Dorsolateral prefrontal cortex (tissue), 122 donors: ENCODE measurements at places on chromosomes 11 and 22.

DNA sequence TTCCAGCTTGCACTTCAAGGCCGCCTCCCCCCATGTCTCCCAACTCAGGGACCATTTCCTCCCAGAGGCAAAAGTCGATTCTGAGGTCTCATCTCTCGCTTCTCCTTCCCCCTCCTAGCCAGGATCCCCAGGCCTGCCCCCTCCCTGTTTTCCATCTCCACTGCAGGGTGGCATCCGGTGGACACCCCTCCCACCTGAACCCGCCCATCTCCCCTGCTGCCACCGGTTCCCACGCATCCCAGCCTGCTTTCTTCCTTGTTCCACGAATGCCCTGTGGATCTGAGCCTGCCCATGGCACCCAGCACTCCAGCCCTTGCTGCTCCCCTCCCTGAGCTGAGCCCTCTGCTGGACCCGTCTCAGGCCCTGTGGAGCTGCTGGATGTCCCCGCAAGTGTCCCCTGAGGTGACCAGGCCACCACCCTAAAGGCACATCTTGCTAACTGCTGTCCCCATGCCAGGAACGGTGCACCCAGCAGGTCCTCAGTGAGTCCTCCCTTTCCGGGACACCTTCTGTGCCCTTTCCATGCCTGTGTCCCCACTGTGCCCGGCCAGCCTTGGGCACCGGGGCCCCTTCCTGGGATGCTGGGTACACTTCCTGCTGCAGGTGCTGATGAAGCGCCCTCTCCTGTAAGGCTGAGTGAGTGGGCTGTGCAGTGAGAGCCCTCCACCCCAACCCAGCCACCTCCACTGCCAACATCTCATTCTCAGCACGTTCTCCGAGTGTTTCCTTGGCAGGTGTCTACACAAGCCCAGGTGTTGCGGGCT, 936 bp downstream of the IL17REL start:
- DNase-seq: no peak

DNA sequence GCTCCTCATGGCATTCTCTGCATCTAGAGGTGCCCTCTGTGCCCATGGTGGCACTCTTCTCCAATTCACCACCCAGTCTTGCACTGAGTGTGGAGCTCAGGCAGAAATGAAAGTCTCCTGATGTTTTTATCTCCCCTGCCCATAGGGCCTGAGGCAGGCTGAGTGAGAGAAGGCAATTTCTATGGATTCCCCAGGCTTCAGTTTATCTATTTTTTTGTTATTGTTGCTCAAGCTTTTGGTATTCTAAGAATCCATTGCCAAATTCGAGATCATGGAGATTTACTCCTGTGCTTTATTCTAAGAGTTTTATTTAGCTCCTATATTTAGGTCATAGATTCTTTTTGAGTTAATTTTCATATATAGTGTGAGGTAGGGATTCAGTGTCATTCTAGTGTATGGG, 40.7 kb downstream of the TSPAN18 start:
- no peak for DNase-seq

DNA sequence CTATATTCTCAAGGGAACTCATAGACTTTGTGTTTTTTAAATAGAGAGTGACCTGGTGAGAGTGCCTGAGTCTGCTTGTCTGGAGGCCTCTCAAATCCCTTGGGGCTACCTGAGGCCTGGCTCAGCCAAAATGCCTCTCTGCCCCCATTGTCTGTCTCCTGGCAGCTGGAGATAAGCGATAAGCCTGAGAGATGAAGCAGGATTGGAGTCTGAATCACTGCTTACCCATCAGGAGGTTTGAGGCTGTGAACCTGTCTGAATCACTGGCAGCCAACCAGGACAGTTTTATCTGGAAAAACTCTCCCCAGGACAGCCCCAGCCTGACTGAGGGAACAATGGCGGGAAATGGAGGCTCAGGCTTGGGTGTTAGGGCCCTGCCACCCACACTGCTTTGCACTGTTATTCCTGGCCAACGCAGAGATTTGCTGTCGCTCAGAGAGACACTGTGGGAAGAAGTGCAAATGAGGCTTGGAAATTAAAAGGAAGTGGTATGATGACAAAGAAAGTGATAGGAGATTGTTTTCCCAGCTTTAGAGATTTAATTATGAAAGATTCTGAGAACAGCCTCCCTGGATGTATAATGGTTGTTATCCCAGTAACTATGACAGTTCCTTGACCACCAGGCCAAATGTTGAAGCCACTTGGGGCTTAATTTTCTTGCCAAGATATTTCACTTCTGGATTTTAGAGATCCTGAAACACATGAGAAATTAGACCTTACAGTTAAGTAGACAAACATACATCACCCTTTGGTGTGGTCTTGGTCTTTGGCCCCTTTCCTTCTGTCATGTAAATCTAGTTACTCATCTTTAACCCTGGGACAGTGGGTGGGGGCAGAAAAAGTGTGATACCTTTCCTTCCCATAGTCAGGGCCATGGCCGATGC, 102.1 kb downstream of the RASSF10 start:
- DNase-seq: peak; percentile 33

DNA sequence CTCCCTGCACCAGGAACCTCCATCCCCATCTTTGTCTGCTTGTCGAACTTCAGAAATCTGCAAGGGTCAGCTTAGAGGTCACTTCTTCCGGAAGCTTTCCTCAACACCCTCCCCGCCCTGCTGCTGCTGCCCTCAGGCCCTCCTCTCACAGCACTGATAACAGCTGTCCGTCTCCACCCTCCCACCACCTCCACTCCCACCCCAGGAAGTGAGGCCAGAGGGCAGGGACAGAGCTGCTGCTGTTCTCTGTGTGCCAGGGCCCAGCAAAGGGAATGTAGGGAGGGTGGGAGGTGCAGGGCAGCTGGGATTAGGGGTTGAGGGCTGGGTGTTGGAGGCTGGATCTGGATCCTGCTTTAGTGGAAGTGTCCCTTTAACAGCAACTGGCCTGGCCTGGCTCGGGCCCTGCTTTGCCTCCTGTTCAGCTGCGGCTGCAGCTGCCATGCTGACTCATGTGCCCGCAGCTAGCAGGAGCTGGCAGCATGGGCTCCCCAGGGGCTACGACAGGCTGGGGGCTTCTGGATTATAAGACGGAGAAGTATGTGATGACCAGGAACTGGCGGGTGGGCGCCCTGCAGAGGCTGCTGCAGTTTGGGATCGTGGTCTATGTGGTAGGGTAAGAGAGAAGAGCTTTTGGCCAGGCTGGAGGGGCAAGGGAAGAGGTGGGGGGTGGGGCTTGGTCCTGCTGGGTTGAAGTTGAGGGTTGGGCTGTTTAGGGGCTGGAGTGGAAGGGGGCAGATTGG, at the start of gene P2RX6:
Gene P2RX6 (plus strand): TSS at position 440 of the 740 bp plus-strand sequence. CDS start 10 bp downstream, at position 450.
- DNase-seq: no peak

- no peak for DNase-seq
Observed at GRCh38 chr22:28736301-28737155, 5.1 kb downstream of the CHEK2 start.

GRCh38 chr11:128405714-128406662, 181.4 kb downstream of the ETS1 start:
- no peak for DNase-seq

- no peak for DNase-seq
Observed at GRCh38 chr11:76131142-76131541, 75.2 kb downstream of the WNT11 start.

GRCh38 chr11:80856066-80856465, 1415.2 kb upstream of the TENM4 start:
- DNase-seq: no peak

DNA sequence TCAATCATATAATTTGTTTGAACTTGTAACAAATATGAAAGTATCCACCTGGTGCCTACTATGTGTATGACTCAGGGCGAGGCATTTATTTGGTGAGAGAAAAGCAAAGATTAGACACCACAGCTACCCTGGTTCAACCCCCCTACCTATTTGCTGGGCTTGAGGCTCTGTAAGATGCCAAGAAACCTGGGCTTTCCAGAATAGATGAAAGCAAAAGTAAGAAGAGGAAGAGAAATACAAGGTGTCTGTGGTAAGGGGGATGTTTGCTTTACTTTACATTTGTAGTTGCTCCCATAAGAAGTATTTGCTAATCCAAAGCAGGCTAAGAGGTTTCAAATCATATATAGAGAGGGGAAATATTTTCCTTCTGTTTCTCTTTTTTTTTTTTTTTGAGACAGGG, 61.7 kb downstream of the DDI1 start:
- DNase-seq: no peak

DNA sequence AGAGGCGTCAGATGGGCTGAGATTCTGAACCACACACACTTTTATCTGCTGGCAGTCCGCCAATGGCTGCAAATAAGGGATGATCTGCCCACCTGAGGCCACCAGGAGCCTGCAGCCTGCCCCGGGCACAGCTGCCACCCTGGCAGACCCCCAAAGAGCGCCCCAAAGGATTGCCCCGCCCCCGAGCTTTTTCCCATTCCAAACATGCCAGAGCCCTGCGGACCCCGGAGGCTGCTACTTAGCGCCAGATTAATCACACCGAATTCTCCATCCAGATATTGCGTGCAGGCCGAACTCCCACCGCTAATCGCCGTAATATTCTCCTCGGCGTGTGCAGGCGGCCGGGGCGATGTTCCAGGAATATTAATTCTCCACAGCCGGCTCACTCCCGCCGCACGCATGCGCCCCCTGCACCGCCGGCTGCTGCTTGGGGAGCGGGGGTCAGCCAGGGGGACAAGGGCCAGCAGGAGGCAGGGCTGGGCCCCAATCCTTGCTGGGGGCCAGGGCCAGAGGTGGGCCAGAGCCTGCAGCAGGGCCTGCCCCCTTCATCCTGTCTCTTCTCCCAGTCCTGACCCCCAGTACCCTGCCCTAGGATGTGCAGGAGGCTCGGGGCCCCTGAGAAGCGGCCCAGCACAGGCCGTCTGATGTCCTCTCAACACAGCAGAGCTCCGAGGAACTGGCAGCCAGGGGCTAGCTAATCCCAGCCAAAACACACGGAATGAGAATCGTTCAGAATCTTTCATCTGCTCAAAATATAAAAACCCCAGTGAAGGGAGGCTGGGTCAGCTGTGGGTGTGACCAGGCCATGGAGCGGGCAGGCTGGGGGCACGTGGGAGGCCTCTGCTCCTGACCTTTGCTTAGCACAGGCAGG, 19.5 kb upstream of the TCF20 start:
- DNase-seq: peak; percentile 41

GRCh38 chr11:12529793-12530192, 144.4 kb upstream of the TEAD1 start:
- DNase-seq: no peak

DNA sequence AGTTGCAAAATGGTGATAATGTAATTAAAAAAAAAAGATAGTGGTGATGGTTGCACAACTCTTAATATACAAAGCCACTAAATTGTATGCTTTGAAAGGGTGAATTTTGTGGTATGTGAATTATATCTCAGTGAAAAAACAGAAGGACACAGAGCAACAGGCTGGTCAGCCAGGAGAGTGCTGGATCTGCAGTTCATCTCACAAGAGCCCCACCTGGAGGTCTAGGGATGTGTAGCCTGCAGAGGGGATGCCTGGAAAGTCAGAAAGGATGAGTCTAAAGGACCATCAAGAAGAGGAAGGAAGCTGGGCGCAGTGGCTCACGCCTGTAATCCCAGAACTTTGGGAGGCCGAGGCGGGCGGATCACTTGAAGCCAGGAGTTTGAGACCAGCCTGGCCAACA, 9.0 kb downstream of the POLR3H start:
- DNase-seq: no peak

- DNase-seq: peak; percentile 14
Observed at GRCh38 chr22:36755316-36755715, 20.6 kb downstream of the IFT27 start.

DNA sequence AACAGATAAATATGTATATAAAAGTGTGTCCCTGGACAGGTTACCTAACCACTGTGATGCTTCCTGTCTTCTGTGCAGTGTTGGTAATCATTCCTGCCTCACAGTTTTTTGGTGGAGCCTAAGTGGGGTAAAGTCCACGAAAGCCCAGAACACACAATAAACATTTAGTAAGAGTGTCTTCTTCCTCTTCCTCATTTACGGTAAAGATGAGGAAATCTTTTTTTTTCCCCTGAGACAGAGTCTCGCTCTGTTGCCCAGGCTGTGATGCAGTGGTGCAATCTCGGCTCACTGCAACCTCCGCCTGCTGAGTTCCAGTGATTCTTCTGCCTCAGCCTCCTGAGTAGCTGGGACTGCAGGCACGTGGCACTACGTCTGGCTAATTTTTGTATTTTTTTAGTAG, 117.1 kb downstream of the LDLRAD3 start:
- DNase-seq: no peak

GRCh38 chr11:107593951-107594350, 3.0 kb downstream of the ELMOD1 start:
- DNase-seq: no peak

DNA sequence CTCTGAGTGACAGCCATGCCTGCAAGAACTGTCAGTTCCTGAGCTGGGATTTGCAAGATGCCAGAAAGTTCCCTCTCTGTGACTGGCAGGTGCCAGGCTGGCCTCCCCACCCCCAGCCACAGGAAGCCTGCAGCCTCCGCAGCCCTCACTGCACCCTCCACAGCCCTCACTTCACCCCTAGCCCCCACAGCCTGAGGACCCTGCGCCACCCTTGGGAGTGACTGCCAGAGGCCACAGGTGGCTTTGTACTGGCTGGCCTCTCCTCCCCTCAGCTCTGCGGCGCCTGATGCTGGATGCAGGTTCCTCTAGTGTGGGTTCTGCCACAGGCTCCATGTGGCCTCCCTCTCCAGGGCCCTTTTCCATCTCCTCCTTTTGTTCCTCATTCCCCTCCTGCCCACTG, 28.7 kb downstream of the MPPED1 start:
- DNase-seq: no peak

GRCh38 chr11:35009191-35009943, 92.9 kb downstream of the PDHX start:
- no peak for DNase-seq
